ENCODE measurements at places on chromosomes 5 and 9.
A peak's percentile ranks its signal among the peaks of the same experiment; 100 is the strongest.

- no peaks in the 10 kb centered on the region for H3K4me1 ChIP-seq
- no peak overlapping the region for H3K4me3 ChIP-seq
- H3K36me3 ChIP-seq: no peaks in the 10 kb centered on the region
- H3K27ac ChIP-seq: no peak overlapping the region
These were observed 100.5 kb downstream of the PALM2AKAP2 start for GRCh38 chr9:109880276-109881169.

DNA sequence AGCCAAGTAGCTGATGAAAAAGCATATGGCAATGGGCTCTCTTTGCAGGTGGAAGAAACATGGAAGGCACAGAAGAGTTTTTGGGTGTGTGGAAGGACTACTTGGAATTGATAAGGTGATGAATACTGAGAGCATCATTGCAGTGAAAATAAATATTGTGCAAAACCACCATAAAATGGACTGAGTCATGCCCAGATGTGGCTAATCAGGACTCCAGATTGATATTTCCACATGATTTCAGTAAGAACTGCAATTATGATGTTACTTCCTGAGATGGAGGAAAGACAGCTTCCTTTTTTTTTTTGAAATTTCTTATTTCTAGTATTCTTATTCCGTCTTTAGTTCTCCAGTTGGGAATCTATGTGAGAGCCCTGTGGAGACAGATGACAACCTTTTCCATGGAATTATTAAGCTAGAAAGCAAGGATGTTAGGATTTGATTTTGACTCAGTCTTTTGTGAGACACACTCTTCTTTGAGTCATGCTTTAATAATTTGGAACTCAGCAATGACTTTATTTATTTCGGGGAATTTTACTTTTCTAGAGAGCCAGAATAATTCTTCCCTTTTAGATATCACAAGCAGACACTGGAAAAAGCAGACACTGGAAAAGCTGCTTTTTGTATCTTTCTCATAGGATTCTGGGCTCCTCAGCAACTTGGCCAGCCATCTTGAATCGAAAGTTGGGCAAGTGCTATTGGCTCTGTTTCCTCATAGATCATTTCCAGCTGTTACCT is 94.2 kb upstream of the VCAN start:
- H3K36me3 ChIP-seq: no peaks in the 10 kb centered on the region
- no peak overlapping the region for H3K27ac ChIP-seq
- H3K4me1 ChIP-seq: no peaks in the 10 kb centered on the region
- H3K4me3 ChIP-seq: no peak overlapping the region
- H3K27me3 ChIP-seq: no peaks in the 10 kb centered on the region
- no peak for DNase-seq

DNA sequence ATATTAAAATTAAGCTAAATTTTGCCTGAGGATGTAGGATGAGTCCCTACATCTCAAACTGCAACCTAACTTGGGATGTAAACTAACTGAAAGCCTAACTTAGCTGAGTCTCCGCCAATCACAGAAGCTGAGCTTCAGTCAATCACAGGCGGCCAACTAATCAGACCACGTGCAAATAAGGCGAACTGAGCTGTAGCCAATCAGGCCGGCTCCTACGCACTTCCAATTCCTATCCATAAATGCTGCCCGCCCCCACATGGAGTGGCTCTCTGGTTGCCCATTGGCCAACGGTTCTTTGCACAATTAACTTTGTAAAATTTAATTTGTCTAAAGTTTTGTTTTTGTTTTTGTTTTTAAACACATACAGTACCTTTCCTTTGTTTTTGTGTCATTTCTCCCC is 13.9 kb upstream of the GPX8 start:
- no peak overlapping the region for H3K27ac ChIP-seq
- DNase-seq: no peak
- H3K4me3 ChIP-seq: no peak overlapping the region
- no peaks in the 10 kb centered on the region for H3K36me3 ChIP-seq

DNA sequence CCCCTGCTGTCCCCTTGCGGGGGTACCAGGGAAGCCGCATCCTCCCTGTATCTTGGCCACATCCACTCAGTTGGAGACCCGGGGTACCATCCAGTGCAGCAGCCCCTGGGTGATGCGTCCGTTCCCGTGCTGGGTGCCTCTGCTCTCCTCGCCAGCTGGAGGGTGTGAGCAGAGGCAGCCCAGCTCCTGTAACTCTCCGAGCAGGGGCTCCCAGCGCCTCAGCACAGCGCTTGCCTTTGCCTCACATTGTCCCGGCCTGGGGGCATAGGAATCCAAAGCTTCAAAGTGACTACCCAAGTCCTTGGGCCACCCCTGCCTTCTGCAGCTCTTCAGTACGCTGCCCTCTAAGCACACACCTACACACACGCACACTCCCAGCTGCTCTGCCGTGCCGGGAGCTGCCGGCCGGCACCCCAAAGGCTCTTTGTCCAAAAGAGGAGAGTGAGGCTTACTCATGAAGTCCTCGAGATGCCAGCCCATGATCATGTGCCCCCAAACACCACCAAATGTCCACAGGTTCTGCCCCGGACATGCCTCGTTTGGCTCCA is 733 bp downstream of the ANGPTL2 start:
- peaks cover 11% of the 10 kb centered on the region for H3K27me3 ChIP-seq
- no peak overlapping the region for H3K27ac ChIP-seq
- H3K4me3 ChIP-seq: no peak overlapping the region

- H3K4me3 ChIP-seq: peak overlapping the region; percentile 29
- H3K27ac ChIP-seq: peak overlapping the region; percentile 47
- DNase-seq: no peak
- no peaks in the 10 kb centered on the region for H3K36me3 ChIP-seq
These were observed 3.4 kb downstream of the MATR3 start for GRCh38 chr5:139296862-139297326.

- peak overlapping the region; percentile 73 for H3K27ac ChIP-seq
- no peaks in the 10 kb centered on the region for H3K27me3 ChIP-seq
- no peak overlapping the region for H3K4me3 ChIP-seq
- no peaks in the 10 kb centered on the region for H3K36me3 ChIP-seq
- peaks cover 18% of the 10 kb centered on the region for H3K4me1 ChIP-seq
These were observed 78.4 kb upstream of the IL6ST start for GRCh38 chr5:56072863-56073766.

DNA sequence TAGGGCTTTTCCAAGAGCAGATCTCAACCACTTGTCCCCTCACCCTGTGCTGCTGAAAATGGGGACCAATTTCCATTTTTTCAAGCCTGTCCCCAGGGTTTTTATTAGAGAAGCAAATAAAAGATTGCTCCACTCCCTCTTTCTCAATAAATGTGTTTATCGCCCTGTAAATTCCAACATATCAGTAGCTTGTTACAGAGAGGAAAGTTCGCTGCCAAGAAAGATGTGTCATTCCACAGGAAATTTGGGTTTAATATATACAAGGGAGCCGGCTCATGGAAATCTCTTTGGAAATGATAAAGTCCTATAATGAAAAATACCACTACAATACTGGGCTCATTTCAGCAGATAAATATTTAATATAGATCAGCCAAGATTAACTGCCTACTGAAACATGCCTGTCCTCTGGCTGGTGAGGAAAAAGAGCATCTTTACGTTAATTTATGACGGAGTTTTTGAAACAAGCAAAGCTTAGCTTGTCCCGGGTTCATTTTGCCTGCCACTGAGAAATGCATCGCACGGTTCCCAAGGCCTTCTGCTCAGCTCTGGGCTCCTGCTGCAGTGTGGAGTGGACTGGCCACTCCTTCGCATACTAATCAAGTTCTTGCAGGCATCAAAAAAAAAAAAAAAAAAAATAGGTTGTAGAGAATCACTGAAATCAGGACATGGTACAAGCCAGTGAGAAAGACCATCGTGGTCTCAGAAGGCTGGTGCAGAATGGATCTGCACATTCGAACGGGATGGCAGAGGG is 84.5 kb downstream of the BRINP1 start:
- no peak overlapping the region for H3K4me3 ChIP-seq
- peaks cover 33% of the 10 kb centered on the region for H3K27me3 ChIP-seq
- no peaks in the 10 kb centered on the region for H3K36me3 ChIP-seq

- DNase-seq: no peak
- H3K4me1 ChIP-seq: no peaks in the 10 kb centered on the region
- H3K27ac ChIP-seq: no peak overlapping the region
- H3K36me3 ChIP-seq: no peaks in the 10 kb centered on the region
- no peaks in the 10 kb centered on the region for H3K27me3 ChIP-seq
These were observed 368.3 kb upstream of the SPATA31A5 start for GRCh38 chr9:60545878-60546385.

- H3K4me1 ChIP-seq: peaks cover 22% of the 10 kb centered on the region
- peaks cover 12% of the 10 kb centered on the region for H3K36me3 ChIP-seq
- no peak for DNase-seq
- H3K27me3 ChIP-seq: no peaks in the 10 kb centered on the region
These were observed 124.8 kb downstream of the RGS3 start for GRCh38 chr9:113588242-113588810.

DNA sequence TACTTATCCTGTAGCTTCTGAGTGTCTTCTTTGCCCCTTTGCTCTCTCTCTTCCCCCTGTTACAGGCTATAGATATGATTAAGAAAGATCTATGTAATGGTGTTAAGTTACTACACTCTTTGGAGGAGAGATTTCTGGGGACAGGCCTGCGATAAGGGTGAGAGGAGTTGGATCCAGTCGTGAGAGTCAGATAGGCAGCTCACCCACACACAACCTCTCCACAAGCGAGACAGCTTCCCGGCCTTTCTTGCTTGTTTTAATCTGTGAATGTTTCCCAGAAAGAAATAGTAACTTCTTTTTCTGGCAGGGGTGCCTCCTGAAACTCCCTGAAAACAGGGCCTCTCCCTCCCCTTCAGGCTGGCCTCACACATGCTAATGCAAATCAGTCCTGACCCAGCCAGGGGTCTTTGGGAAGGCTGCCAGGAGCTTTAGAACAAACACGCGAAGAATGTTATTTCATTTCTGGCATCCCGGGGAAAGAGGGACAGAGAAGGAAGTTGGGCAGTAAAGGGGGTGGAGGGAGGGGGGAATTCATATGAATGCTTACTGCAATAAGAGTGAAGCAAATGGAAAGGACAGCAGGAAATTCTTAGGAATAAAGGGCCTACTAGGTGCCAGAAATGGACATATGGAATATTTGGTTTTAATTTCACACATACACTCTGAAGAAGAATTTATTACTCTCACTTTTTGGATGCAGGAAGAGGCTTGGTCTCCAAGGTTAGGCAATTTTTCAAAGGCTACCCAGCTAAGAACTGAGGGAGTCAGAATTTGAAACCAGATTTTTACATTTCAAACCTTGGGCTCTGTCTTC is 215.8 kb upstream of the TRIM32 start:
- no peak overlapping the region for H3K27ac ChIP-seq
- no peak overlapping the region for H3K4me3 ChIP-seq
- no peaks in the 10 kb centered on the region for H3K4me1 ChIP-seq
- no peaks in the 10 kb centered on the region for H3K27me3 ChIP-seq

- peaks cover 32% of the 10 kb centered on the region for H3K4me1 ChIP-seq
- H3K27ac ChIP-seq: peak within 1 kb of the TSS; percentile 96
- peaks cover 5% of the 10 kb centered on the region for H3K36me3 ChIP-seq
- peak within 1 kb of the TSS; percentile 95 for H3K4me3 ChIP-seq
- peak; percentile 69 for DNase-seq
These were observed at the start of gene PNPLA7 for GRCh38 chr9:137550231-137550621. PNPLA7 (minus strand) TSS chr9:137550402; CDS start chr9:137550197, 205 bp downstream.

DNA sequence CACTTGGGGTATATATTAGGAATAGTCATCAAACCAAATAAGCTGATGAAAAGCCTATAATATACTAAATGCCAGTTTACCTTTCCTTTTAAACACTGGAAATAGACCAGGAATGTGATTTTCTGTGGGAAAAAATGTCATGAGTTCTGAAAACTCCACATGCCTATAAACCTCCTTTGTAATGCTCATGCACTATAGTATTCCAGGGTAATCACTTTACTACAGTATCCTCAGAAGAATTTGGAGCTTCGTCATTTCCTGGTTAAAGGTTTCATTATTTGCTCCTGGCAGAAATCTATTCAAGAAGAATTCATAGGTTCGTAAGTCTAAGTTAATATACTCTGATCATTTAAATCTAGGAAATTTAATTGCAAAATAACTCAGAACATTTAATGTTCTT is 1076.7 kb upstream of the DMAC1 start:
- H3K27me3 ChIP-seq: peaks cover 3% of the 10 kb centered on the region
- H3K27ac ChIP-seq: no peak overlapping the region
- H3K4me3 ChIP-seq: no peak overlapping the region
- H3K36me3 ChIP-seq: no peaks in the 10 kb centered on the region
- DNase-seq: no peak
- H3K4me1 ChIP-seq: peaks cover 6% of the 10 kb centered on the region

GRCh38 chr9:89765211-89765946 is 160.6 kb downstream of the GADD45G start:
- H3K27me3 ChIP-seq: peaks cover 4% of the 10 kb centered on the region
- H3K27ac ChIP-seq: no peak overlapping the region
- peaks cover 6% of the 10 kb centered on the region for H3K4me1 ChIP-seq
- H3K36me3 ChIP-seq: no peaks in the 10 kb centered on the region

- no peak for DNase-seq
- H3K27ac ChIP-seq: no peak overlapping the region
- no peaks in the 10 kb centered on the region for H3K4me1 ChIP-seq
These were observed 154.8 kb downstream of the RAB3C start for GRCh38 chr5:58737671-58738070.

DNA sequence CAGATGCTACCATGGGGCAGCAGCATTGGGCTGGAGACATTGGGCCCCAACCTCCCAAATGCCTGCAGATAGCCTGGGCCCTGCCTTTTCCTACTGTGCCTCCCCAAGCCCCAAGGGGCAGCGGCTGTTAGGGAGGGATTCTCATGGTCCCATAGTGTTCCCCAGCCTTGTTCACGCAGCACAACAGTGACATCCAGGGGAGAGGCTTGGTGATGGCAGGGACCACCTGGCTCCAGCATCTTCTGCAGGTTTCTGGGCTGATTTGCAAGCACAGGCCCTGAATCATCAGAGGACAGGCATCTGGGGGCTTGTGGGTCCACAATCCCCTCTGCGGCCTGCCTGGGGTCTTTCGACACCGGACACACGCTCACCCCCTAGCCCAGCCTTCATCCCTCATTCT is 354.6 kb downstream of the SLIT3 start:
- no peaks in the 10 kb centered on the region for H3K36me3 ChIP-seq
- DNase-seq: no peak
- H3K4me3 ChIP-seq: no peak overlapping the region

GRCh38 chr5:127799293-127799905 is 96.2 kb downstream of the CCDC192 start:
- no peaks in the 10 kb centered on the region for H3K36me3 ChIP-seq
- H3K4me1 ChIP-seq: no peaks in the 10 kb centered on the region
- no peak overlapping the region for H3K4me3 ChIP-seq
- no peak for DNase-seq
- H3K27me3 ChIP-seq: no peaks in the 10 kb centered on the region

DNA sequence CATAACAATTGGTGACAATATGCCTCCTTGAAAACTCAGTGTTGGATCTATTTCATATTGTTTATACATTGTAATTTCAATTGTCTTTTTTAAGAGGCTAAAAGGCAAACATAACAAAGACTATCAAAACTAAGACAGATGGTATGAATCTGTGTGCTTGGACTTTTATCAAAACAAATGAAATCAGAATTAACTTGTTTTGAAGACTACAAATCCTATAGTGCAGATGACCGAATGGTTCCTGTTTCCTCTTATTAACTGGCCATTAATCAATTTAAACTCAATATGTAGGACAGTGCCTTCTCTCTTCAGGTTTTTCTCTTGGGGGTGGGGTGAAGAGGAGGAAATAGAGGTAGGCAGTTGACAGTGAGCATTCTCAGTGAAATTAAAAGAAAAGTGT is 366.9 kb upstream of the GRAMD2B start:
- peaks cover 11% of the 10 kb centered on the region for H3K27me3 ChIP-seq
- no peaks in the 10 kb centered on the region for H3K4me1 ChIP-seq
- H3K27ac ChIP-seq: no peak overlapping the region
- H3K36me3 ChIP-seq: no peaks in the 10 kb centered on the region
- no peak overlapping the region for H3K4me3 ChIP-seq
- DNase-seq: no peak

Measured in naive B cell (primary cell).